ENCODE measurements at places on chromosomes 6 and 20.

DNA sequence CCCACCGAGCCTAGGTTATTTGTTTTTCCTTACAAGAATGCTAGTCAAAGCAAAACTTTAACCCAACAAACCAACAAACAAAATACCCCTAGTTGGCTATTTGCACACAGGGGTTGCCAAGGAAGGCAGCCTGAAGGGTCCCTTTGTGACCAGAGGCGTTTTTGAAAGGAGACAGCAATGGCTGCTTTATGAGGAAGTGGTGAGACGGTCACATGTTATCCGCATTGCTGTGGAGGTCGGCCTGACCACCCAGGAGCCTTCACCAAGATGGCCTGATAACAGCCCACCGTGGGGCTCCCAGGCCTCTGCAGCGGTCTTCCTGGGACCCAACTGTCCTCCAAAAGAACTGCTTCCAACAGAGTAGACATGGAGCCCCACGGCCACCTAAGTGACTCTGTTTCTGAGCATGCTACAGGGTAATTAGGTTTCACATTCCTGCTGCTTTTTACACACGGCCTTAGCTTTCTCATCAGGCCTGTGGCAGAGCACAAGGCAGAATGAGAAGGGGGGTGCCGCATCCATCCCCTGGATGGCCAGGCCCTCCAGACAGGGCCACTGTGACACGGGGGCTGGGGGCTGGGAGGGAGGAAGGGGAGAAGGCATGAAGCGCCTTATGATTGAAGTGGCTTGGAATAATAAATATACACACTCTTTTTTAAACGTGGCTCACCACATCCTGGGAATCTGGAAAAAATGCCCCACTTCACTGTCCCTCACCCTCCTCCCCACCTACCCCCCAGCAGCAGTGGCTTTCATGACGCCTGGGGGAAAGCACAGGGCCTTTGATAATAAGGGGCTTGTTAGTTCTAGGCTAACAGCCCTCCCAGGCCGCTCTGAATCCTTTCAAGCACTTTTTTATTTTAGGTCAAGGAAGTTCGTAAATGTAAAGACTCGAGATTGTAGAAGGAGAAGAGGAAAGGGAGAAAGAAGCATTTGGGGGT, 86.0 kb downstream of the CLIC5 start:
- H3K4me1 ChIP-seq: peaks cover 25% of the 10 kb centered on the region
- H3K27ac ChIP-seq: no peak overlapping the region
- DNase-seq: no peak
- no peaks in the 10 kb centered on the region for H3K27me3 ChIP-seq

DNA sequence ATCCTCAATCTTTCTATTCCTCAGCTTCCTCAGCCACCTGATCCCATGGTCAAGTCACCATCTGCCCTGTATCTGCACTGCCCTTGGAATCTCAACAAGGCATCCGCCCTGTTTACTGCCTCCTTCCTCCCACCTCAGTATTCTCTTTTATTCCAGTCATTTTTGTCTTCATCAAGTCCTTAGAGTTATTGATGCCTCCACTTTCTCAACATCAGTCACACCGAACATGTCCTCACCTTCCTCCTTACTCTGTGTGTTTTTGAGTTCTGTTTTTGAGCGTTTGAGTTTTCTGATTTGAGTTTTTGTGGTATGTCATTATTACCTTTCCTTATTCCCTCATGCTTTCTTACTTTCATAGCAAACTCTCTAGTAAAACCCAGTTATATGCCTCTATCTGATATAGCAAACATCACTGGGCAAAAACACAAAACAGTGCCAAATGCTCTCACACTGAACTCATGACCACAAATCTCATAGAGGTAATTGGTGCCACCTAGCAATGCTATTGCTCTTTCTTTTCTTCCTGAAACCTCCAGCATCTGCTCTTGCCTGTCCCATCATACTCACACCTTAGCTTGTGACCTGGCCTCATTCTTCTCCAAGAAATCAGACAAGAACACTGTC, 11.8 kb upstream of the GNRH2 start:
- H3K36me3 ChIP-seq: peaks cover 33% of the 10 kb centered on the region
- no peaks in the 10 kb centered on the region for H3K27me3 ChIP-seq
- no peak for DNase-seq
- H3K4me3 ChIP-seq: no peak overlapping the region
- H3K27ac ChIP-seq: no peak overlapping the region

DNA sequence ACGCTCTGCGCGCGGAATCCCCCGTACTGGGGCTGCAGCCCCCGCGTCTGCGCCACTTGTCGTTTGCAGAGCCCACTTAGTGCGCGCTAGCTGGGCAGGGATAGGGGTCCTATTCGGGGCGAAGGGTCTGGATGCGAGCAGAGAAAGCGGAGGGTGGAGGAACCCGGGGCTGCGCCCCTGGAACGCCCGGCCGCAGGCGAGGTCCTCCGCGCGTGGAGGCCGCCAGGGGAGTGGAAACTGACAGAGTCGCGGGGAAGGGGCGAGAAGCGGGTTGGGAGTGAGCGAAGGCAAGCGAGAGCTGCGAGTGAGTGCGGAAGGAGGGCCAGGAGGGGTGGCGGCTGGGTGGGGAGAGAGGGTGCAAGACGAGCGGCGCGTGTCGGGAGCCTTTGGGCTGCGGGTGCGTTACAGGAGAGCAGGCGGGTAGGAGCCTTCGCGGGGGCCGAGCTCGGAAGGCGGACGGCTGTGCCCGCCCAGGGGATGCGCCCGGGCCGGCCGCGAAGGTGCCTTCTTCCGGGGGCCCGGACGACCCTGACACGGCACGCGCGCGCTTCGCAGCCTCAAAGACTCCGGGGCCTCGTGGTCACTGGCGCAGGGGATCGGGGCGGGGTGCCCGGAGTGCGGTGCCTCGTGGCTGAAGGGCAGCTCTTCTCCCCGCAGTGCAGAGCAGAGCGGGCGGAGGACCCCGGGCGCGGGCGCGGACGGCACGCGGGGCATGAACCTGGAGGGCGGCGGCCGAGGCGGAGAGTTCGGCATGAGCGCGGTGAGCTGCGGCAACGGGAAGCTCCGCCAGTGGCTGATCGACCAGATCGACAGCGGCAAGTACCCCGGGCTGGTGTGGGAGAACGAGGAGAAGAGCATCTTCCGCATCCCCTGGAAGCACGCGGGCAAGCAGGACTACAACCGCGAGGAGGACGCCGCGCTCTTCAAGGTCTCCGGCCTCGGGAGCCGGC, 1.2 kb downstream of the IRF4 start:
- peaks cover 62% of the 10 kb centered on the region for H3K4me1 ChIP-seq
- H3K27ac ChIP-seq: peak overlapping the region; percentile 95
- peak overlapping the region; percentile 94 for H3K4me3 ChIP-seq
- no peaks in the 10 kb centered on the region for H3K27me3 ChIP-seq

DNA sequence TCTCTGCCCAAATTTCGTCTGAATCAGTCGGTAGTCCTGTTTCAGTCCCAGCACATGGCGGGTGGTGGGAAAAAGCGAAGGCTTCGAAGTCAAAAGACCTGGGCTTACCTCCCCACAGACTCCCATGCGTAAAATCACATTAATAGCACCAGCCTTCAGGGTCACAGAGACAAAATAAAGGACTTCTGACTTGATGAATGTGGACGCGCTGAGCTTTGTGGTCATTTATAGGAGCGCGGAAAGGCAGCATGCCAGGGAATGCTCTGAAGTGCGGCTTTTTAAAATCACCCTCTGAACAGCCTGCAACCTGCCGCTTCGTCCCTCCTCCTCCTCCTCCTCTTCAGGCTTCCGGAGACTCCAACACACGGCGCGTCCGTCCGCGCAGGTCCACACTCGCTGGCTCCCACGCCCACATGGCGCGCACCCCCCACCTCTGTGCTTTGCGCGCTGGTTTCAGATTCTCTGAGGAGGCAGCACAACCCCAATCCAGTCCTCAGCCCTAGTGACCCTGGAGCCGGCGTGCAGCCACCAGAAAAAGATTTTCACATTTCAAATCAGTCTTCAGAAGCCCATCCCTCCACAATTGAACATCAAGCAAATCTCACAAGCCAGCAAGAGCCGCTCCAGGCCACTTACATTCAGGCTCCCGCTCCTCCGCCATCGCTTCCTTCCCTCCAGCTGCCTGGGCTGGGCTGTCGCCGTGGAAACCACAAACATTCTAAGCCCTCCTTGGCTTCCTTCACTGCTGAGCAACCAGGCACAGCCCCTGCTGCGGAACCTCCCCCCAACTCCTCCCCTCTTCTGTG, at the start of gene C6orf118:
C6orf118 (minus strand) TSS at position 680 of the 806 bp plus-strand sequence; CDS start at position 661, 19 bp downstream.
- H3K27ac ChIP-seq: no peak within 1 kb of the TSS
- H3K27me3 ChIP-seq: no peaks in the 10 kb centered on the region
- H3K4me3 ChIP-seq: no peak within 1 kb of the TSS
- no peaks in the 10 kb centered on the region for H3K4me1 ChIP-seq
- no peaks in the 10 kb centered on the region for H3K36me3 ChIP-seq
- DNase-seq: no peak

GRCh38 chr20:25072226-25072811, 9.6 kb downstream of the VSX1 start:
- H3K36me3 ChIP-seq: no peaks in the 10 kb centered on the region
- no peak overlapping the region for H3K4me3 ChIP-seq
- no peak overlapping the region for H3K27ac ChIP-seq
- DNase-seq: peak; percentile 36

DNA sequence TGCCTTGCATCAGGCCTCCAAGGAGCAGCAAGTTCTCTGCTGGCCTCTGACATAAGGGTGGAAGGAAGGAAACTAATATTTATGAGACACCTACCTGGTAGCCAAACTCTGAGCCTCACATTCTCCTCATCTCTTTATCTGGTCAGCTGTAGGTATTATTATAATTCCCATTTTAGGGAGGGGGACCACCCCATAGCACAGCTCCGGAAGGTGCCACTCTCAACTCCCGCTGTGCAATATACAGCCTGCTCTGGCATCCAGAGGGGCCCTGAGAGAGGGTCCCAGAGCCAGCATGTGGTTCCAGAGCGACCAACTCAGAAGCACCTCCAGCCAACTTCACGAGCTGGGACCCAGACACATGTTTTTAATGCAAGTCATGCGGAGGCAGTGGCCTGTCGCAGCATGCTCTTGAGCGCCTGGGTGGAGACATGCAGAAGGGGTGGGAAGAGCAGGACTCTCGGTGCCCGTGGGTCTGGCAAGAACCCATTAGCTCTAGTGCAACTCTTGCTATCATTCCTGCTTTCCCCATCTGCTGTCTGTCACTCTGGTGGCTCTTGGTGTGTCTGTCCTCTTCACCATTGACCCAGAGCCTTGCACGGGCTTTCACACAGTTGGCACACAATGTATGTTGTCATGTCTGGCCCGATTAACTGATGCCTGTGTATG, 15.0 kb upstream of the MYMX start:
- no peak overlapping the region for H3K4me3 ChIP-seq
- H3K27ac ChIP-seq: no peak overlapping the region
- no peaks in the 10 kb centered on the region for H3K36me3 ChIP-seq
- H3K4me1 ChIP-seq: no peaks in the 10 kb centered on the region

DNA sequence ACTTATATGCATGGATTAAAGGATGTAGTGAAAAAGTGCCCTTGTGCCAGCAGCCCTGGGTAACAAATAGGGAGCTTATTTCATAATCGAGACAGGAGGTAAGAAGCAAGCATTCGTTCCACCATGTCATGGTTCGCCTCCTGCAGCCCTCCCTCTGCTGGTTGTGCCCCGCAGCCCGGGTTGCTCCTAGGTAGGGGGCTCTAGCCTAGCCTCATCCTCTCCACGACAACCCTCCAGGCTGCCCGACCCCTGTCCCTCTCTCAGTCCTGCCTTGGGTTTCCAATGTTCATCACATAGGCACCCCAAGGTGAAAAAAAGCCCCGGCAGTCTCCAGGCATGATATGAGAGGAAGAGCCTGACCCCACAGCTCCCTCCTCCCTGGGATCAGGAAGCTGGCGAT, 75.5 kb upstream of the SYNDIG1 start:
- no peaks in the 10 kb centered on the region for H3K27me3 ChIP-seq
- H3K4me1 ChIP-seq: peaks cover 12% of the 10 kb centered on the region
- DNase-seq: no peak
- H3K27ac ChIP-seq: no peak overlapping the region

GRCh38 chr6:20877008-20877937, 343.0 kb downstream of the CDKAL1 start:
- H3K36me3 ChIP-seq: peaks cover 10% of the 10 kb centered on the region
- DNase-seq: peak; percentile 66
- peaks cover 17% of the 10 kb centered on the region for H3K4me1 ChIP-seq
- H3K27ac ChIP-seq: peak overlapping the region; percentile 13
- H3K4me3 ChIP-seq: no peak overlapping the region
- no peaks in the 10 kb centered on the region for H3K27me3 ChIP-seq

DNA sequence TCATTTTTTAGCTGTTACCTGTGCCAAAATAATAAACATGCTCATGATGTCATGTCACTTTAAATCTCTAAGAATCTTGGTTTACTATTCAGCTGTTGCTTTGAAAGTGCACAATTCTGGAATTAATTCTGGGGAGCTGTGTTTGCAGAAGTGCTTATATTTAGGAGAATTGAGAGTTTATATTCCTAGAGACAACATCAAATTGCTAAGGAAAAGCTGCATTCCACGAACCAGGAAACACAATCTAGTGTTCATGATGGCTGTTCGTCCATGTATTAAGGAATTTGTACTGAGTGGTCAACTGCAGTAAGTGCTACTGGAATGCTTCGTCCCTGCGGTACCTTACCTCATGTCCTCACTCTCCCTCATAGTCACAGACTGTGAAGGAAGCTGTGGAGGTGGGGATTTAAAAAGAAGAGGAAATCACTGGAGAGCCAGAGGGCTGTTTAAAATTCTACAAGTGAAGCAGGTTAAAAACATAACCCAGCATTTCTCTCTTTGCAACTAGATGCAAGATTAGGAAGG, 161.0 kb downstream of the TRMT11 start:
- H3K36me3 ChIP-seq: no peaks in the 10 kb centered on the region
- H3K4me1 ChIP-seq: no peaks in the 10 kb centered on the region
- no peak overlapping the region for H3K27ac ChIP-seq
- peaks cover 2% of the 10 kb centered on the region for H3K27me3 ChIP-seq
- no peak overlapping the region for H3K4me3 ChIP-seq
- DNase-seq: no peak

- no peak overlapping the region for H3K4me3 ChIP-seq
- peaks cover 17% of the 10 kb centered on the region for H3K27me3 ChIP-seq
- H3K4me1 ChIP-seq: no peaks in the 10 kb centered on the region
These were observed 172.0 kb downstream of the TBC1D7 start for GRCh38 chr6:13156381-13156780.

GRCh38 chr6:54860132-54860531, 13.6 kb downstream of the FAM83B start:
- H3K27me3 ChIP-seq: no peaks in the 10 kb centered on the region
- no peak overlapping the region for H3K4me3 ChIP-seq
- H3K27ac ChIP-seq: no peak overlapping the region
- no peaks in the 10 kb centered on the region for H3K36me3 ChIP-seq

DNA sequence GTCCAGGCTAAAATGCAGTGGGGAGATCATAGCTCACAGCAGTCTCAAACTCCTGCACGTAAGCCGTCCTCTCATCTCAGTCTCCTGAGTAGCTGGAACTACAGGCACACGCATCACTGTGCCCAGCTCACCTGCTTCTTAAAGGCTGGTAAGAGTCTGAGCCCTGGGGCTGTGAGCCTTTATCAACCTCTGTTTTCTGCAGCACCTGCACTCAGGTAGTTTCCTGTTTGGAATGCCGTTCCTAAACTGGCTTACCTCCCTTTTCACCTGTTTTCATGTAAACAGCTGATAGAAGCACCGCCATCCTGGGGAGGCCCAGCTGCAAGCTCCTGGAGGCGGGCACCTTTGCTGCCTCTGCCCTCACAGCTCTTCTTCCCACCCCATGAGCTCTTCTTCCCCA, 45.4 kb downstream of the SLC24A3 start:
- no peaks in the 10 kb centered on the region for H3K36me3 ChIP-seq
- no peak overlapping the region for H3K4me3 ChIP-seq
- peaks cover 3% of the 10 kb centered on the region for H3K4me1 ChIP-seq
- H3K27me3 ChIP-seq: no peaks in the 10 kb centered on the region
- DNase-seq: no peak

- H3K4me1 ChIP-seq: peaks cover 54% of the 10 kb centered on the region
- H3K27ac ChIP-seq: peak overlapping the region; percentile 99
- DNase-seq: no peak
- peak overlapping the region; percentile 96 for H3K4me3 ChIP-seq
- H3K27me3 ChIP-seq: no peaks in the 10 kb centered on the region
These were observed 2.1 kb downstream of the NFYA start for GRCh38 chr6:41074692-41075436.

Data from activated CD8-positive, alpha-beta memory T cell treated with anti-CD3 and anti-CD28 coated beads, Interleukin-2, amount 10 ng/mL, durations not matched to agents 7 days and 5 days (primary cell).